ENCODE measurements at places on chromosomes 6 and 20. TPM values are rescaled to one million over a fixed set of nuclear protein-coding genes. Genes with fewer than 3 reads are reported as not detected.

SGK2 gene
- total RNA-seq: 2.9 TPM

MSH5 gene
- 2.6 TPM for total RNA-seq

TRIM40 gene
- not detected for total RNA-seq

RNF182 gene
- 0.57 TPM for total RNA-seq

DNA sequence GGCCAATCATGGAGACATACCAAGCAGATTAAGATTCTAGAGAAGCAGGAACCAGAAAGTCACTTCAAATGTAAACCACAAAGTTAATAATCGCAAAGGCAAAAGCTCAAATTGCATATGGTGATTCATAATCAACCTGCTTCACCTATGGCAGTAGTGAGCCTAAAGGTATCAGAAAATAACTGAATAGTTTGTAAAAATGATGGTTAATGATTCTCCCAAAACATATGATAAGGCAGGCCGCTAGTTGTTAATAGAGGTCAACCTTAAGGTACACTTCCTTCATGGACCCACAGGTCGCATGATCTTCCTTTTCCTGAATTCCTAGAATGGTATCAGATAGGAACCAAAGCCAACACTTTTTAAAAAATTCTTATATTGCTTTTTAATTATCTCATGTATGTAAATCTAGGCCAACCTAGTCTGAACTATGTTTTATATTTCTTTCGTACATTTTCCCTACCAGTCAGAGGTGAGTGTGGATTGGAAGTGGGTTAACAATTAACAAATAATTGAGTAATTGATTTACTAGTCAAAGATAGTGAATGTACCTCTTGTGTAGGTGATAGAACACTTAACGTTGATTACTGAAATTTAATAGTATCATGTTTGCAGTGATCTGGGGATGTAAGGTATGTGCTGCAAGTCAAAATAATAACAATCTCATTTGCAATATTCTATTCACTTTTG is 16.4 kb downstream of the TAAR2 start:
- DNase-seq: no peak

DNA sequence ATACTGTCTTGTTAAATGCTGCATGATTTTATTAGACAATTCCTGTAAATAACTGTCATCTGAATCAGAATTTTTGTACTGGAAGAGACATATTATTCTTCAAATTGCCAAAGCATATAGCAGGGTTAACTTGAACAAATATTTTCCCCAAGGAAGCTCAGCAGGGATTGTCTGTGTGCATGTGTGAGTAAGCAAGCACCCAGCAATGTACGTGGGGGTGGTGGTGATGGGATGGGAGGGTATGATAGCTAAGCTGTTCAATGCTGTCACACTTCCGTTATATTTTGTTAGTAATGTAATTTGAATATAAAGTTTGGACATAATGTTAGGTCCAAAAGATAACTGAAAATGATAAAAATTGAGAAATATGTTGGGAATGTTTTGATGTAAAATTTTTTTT is 118.1 kb downstream of the MYB start:
- DNase-seq: no peak

GRCh38 chr6:13101985-13102384 is 226.4 kb downstream of the TBC1D7 start:
- no peak for DNase-seq

DNA sequence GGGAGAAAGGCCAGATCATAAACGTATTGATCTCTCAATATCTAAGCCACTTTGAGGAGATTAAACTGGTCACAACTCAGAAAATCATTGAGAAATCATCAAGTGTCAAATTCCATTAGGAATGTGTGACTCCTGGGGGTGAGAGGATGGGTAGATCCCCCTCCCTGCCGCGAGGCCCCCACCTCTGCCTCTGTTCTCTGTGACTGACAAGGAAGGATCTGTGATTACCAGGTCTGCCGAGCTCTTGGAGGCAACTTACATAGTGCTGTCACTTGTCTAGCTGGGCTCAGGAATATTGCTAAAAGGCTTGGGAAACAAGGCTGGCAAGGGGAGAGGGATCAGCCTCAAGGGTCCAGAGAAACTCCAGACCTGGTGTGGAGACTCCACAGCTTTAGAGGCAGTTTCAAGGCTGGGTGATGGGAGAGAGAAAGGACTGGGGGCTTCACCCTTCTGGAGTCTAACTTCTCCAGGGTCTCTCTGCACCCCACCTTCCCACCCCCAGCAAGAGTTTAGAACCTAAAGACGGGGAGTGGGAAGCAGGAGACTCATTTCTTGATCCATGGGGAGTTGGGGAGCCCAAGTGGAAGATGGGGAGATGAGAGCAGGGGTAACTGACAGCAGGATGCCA is 11.6 kb upstream of the ARMC12 start:
- DNase-seq: no peak

DNA sequence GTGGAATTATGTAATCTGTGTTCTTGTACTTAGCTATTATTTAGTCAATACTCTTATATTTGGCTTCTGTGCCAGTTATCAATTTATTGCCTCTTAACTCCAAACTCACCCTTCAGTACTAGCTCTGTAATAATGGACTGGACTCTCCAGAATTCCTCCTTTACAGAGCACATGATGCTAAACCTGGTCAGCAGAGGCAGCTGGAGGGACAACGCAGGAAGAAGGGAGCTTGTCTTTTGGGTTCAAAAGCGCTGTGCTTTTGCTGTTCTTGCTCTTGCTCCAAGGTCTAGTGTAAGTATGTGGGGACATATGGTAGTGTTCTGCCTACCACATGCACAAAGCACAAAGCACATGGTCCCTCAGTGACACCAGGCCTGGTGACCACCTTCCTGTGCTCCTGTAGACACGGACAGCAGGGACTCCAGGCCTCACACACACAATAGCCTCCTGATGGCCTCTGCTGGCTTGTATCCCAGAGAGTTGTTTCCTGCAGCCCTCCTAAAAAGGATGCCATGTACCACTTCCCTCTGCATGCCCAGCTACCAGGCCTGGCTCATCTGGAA is 46.1 kb downstream of the CHD6 start:
- peak; percentile 38 for DNase-seq

GRCh38 chr6:34143884-34144580 is 1.9 kb downstream of the GRM4 start:
- DNase-seq: no peak

Data from right cardiac atrium (tissue), 5 donors.